ENCODE measurements at places on chromosomes 16 and 17.

GRCh38 chr17:36880268-36880905 lies 56.9 kb upstream of the LHX1 start:
- DNase-seq, result no peak

- no peak for DNase-seq
Observed at GRCh38 chr17:178292-179065, 3.0 kb downstream of the DOC2B start.

DNA sequence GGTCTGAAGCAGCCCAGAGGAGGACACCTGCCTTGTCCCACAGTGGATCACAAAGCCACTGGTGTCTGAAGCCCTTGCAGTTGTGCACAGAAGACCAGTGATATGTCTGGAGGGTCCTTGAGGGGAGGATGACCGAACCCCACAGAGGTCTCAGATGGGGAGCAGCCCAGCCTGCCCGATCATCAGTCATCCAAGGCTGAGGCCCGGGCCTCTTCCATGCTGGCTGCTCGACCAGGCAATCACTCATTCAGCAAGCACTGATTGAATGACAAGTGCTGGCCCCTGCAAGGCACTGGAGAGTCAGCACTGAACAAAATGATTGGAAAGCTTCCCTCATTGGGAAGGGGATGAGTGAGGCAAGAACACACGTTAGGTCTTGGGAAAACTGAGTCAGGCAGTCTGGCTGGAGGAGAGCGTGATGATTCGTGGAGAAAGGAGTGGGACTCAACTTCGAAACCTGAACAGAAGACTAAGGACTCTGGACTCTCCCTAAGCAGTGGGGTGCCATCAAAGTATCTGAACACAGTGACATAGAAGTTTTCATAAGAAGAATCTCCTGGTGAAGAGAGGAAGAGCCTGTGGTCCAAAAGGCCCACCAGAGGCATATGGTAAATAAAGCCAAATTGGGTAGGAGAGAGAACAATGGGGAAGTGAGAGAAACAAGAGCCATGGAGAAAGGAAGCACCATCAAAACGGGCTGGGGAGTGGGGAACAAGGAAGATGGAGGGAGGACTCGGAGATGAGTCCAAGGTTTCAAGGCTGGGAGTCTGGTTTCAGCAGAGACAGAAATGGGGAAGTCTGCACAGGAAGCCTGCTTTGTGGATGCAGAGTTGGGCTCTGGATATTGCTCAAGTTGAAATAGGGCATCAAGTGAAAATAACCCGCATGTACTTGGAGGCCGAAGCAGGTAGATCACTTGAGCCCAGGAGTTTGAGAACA lies 10.2 kb downstream of the PIK3R5 start:
- no peak for DNase-seq

DNA sequence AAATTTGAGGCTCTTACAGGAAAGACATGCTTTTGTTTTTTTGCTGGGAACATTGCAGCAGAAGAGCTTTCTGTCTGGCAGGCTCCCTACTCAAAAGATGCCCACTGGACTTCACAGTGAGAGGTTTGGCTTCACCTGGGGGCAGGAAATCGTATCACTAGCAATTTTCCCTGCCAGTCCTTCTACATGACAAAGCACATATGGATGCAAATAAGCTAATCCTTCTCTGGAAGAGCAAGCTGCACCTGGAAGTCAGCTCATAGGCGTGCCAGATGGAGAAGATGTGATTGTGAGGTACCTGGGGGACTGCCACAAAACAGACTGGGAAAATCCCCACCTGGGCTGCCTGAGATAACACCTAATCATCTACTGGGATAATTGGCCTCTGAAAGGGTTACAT lies 195.0 kb upstream of the CPHXL start:
- no peak for DNase-seq

Data from foreskin melanocyte (primary cell).